Stimulated activated CD8-positive, alpha-beta memory T cell treated with anti-CD3 and anti-CD28 coated beads, Interleukin-7, amount 100 ng/mL, for 1 hour (primary cell): ENCODE measurements at places on chromosomes 5 and 9.

DNA sequence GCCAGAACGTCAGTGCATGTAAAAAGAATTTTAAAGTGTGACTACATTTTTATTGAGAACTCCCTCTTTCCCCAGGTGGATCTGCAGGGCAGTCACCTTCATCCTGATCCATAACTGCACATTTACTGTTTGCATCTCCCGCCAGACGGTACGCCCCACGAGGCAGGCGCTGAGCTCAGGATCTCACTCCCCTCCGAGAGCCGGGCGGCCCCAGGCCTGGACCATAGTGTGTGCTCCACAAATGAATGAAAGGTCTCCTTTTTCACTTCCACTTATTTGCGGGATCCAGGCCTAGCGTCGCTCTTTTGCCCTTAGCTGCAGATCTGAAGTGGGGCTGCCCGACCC is 378 bp downstream of the DROSHA start:
- no peak for DNase-seq

DNA sequence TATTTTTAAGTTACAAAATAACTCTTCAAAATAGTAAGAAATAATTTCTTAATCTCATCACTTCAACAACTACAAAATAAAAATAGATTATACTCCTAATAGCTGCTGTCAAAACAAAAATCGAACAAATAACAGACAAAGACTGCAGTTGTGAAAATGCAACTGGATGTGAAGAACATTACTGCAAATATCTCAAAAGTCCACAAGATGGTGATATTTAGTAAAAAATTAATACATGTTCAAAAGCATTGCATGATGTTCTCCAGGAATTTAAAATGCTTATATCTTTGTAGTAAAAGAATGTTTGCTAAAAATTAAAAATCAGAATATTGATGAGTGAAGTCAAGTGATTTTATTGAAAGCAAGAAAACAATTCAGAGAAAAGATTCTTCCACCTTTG is 66.2 kb downstream of the MPDZ start:
- DNase-seq: no peak

- DNase-seq: no peak
Observed at GRCh38 chr5:97418462-97418861, 235.4 kb upstream of the RIOK2 start.

- no peak for DNase-seq
Observed at GRCh38 chr5:19837536-19838174, 150.3 kb downstream of the CDH18 start.

DNA sequence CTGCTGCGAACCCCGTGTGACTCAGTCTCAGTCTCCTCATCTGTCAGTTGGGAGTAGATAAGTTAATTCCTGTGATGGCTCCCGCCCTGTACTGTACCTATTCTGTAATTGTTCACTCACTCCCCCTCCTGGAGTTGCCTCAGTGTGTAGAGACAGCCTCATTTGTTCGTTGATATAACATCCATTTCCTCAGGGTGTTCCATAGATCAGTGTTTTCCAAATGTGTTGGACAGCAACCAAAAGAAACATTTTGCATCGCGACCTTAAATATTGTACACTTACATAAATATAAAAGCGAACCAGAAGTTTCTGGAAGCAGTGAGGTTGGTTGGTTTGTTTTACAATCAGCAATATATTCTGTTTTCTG is 698 bp downstream of the NFX1 start:
- DNase-seq: no peak

DNA sequence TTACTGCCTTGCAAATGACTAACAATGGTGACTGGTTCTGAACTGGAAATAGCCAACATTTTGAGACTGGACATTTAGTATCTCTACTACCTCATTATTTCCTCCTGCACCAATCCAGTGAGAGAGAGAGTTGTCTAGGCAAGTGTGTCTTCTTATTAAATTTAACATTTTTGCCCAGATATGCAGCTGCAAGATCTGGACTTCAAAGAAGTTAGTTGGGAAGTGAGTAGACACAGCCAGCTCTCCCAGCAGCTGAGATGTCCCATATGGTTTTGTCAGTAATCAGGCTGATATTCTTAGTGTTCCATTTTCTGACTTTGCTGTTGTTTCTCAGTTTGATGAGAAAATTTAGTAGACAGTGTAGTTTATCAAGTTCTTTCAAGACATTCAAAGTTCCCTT is 1778.8 kb upstream of the CDH6 start:
- no peak for DNase-seq

- no peak for DNase-seq
Observed at GRCh38 chr9:133563291-133563796, 28.8 kb downstream of the ADAMTSL2 start.

GRCh38 chr5:146425023-146425422 is 22.1 kb upstream of the TCERG1 start:
- DNase-seq: no peak

DNA sequence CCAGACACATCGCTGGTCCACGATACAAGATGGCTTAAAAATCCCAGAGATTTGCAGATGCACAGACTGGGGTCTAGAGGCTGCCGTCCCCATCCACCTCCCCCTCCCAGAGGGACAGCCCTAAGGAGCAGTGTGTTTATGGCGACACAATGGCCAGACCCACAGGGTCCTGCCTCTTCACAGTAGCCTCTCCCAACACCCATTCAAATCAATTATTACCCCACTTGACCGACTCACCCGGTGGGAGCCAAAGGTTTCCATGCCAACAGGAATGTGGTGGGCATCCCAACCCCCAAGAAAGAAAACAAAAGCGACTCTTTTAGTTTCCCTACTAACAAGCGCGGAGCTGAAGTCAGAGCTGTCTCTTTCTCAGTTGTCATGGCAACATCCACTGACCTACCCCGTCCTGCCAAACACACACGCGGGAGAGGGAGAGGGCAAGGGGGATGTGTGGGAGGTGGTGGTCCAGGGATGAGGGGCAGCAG is 209.0 kb downstream of the TTLL11 start:
- no peak for DNase-seq

DNA sequence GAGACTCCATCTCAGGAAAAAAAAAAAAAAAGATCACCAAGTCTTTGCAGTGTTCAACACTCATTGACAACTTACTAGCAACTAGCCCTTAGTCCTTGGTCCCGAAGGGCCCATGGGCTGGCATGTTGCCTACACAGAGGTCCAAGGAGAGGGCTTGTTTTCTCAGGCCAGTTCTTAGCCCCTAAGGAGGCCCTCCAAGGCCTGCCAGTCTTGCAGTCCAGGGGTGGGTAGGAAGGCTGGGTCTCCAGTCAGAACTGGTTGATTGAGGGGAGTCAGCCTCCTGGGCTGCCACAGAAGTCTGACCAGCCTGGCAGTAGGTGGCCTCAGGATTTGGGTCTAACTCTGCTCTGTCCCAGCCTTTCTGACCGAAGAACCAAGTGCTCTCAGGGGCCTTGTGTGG is 32.7 kb downstream of the IER5L start:
- DNase-seq: no peak

DNA sequence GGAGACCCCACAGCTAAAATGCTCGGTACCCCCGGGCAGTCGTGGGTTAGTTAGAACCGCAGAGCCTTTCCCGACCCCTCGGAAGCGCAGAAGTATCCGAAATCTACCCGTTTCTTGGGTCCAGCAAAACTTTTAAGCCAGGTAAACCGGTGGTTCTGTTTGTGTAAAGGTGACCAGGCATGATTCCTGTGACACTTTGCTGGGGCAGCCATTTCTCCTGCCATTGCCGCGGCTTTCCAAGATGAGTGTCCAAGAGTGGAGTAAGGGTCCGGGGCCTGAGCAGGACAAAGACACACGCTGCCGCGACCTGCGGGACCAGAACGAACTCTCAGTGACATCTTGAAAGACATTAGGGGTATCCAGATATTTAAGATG is 655 bp downstream of the MARVELD2 start:
- DNase-seq: no peak

GRCh38 chr5:175344331-175345195 is 99.4 kb downstream of the DRD1 start:
- DNase-seq: no peak

- DNase-seq: no peak
Observed at GRCh38 chr5:4082966-4083564, 487.4 kb downstream of the IRX1 start.

DNA sequence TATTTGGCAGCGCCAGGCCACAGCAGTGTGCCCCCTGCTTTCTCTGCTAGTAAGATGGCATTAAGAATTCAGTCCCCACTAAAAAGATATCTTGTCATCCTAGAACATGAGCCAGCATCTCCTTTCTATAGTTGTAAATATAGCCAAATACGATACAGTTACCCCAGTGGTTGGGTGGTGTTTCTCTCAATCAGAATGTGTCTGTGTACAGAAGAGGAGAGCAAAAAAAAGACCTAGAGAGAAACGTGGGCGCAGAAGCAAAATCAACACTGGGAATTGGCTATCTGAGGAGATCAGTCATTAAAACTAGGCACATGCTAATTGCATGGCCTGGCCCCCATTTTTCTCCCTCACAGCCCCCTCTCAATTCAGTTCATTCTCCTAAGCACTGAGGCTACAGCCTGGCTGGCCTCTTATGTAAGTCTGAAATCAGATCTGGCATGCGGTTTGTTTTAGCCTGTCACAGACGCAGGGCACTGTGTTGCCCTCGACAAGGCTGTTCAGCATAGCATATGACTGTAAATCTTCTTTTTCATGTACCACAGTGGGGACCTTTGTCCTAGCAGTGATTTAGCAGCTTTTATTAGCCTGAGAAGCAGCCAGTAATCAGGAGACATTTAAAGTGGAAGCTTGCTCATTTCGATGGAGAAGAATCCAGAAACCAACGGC is 57.8 kb downstream of the RORB start:
- DNase-seq: no peak

- DNase-seq: no peak
Observed at GRCh38 chr9:105286098-105286497, 41.6 kb downstream of the SLC44A1 start.

GRCh38 chr9:23153058-23153457 is 673.0 kb downstream of the ELAVL2 start:
- no peak for DNase-seq
